ENCODE measurements at places on chromosomes 16 and 17.

- DNase-seq = no peak
Measured at GRCh38 chr17:18951941-18952842, at the start of gene SLC5A10. Gene SLC5A10 (plus strand): TSS chr17:18952165. CDS start chr17:18952206, 41 bp downstream.

DNA sequence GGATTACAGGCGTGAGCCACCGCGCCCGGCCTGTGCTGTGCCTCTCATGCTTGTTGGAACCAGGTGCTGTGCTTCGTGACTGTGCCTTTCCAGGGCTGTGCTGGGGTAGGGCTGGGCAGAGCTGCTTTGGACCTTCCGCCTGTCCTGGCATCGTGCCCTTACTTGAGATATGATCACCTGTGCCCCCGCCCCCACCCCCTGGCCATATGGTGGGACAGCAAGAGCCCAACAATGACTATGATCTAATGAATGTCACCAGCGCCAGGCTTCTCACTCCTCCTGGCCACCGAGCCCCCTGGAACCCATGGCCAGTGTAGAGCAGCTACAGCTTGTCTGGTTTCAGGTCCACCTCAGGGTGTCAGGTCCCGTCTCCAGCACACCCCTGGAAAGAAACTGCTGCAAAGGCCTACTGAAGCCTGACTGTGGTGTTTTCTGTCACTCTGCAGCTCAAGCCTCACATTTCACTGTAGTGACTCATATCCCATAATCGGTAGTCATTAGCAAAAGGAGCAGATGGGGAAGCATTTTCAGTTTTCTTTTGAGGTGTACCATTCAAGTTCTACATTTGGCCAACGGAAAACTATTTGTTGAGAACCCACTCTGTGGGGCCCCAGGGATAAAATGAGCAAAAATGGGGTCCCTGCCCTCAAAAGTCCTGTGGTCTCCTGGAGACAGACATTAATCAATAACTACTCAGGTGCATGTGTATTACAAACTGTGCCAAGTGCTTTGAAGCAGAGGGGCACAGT lies 22.1 kb downstream of the FCSK start:
- no peak for DNase-seq

GRCh38 chr16:71635632-71636031 lies 9.6 kb downstream of the MARVELD3 start:
- DNase-seq = no peak

- DNase-seq = no peak
Measured at GRCh38 chr16:89009343-89010209, 32.6 kb upstream of the CBFA2T3 start.

DNA sequence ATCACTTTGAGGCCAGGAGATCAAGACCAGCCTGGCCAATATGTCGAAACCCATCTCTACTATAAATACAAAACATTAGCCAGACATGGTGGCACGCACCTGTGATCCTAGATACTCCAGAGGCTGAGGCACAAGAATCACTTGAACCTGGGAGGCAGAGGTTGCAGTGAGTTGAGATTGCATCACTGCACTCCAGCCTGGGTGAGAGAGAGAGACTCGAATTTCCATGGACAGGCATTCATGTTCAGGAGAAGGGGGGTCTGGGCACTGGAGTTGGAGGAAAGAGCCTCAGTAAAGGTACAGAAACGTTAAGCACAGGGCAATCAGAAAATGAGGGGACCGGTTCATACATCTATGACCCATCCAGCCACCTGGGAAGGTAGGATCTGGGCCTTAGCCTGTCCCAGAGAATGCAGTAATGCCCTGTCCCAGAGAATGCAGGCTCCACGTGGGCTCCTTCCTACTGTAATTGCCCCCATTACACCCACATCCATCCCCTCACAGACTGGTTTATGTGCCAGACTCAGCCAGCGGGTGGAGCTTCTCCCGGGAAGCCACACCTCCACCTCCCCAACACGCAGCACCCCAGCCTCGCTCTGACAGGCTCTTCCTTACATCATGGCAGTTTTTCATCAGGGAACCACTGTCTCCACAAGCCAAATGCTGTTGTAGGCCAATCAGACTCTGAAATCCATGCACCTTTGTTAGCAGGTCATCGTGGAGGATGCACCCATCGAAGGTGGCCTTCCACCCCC lies 21.6 kb upstream of the ARL4D start:
- no peak for DNase-seq

DNA sequence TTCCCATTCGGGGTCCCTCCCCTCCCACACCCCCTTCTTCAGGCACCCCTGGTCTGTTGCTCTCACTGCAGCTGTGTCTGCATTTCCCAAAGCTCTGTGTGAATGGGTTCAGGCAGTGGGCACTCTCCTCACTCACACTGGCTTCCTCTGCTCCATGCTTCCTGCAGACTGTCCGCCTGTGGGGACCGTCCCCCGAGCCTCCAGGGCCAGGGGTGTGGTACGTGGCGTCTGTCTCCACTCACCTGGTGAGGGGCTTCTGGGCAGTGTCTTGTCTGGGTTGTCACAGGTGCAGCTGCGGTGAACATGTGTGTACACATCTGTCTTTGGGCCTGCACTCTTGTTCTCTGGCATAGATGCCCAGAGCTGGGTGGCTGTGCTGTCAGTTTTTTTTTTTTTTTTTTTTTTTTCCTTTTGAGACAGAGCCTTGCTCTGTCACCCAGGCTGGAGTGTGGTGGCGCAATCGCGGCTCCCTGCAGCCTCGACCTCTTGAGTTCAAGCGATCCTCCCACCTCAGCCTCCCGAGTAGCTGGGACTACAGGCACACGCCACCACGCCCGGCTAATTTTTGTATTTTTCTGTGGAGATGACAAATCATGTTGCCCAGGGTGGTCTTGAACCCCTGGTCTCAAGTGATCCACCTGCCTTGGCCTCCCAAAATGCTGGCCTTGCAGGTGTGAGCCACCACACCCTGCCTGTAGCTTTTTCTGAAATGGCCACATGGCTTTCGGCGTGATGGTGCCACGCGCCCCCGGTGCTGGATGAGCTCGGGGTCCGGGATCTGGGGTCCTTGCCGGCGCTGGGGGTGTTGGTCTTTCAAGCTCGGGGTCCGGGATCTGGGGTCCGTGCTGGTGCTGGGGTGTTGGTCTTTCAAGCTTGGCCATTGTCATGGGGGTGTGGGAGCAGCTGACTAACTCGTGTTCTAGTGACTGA lies 56.5 kb upstream of the ZNF750 start:
- no peak for DNase-seq

DNA sequence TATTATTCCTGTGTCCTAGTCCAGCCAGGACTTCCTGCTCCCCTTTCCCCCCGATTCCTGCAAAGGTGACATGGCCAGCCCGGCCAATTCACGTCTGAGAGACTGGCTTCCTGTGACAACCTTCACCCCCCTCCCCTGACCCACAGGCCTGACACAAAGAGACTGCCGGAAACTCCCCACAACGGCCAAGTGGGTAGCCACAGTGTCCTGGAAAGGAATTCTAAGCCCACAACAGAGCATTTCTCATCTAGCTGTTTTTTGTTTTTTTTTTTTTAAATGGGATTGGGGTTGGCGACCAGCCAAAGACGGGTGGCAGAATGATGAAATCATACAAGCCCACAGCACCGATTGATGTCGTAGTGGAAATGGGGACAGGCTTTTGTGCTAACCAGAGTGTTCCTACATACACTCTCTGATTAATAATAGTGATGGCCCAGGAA lies 2.8 kb upstream of the XAF1 start:
- DNase-seq = peak; percentile 30

GRCh38 chr17:33076979-33077378 lies 85.3 kb downstream of the SPACA3 start:
- DNase-seq = no peak

- DNase-seq = no peak
Measured at GRCh38 chr17:4605826-4606225, 21.5 kb downstream of the SMTNL2 start.

- DNase-seq = no peak
Measured at GRCh38 chr17:1047879-1048470, 51.0 kb downstream of the TIMM22 start.

DNA sequence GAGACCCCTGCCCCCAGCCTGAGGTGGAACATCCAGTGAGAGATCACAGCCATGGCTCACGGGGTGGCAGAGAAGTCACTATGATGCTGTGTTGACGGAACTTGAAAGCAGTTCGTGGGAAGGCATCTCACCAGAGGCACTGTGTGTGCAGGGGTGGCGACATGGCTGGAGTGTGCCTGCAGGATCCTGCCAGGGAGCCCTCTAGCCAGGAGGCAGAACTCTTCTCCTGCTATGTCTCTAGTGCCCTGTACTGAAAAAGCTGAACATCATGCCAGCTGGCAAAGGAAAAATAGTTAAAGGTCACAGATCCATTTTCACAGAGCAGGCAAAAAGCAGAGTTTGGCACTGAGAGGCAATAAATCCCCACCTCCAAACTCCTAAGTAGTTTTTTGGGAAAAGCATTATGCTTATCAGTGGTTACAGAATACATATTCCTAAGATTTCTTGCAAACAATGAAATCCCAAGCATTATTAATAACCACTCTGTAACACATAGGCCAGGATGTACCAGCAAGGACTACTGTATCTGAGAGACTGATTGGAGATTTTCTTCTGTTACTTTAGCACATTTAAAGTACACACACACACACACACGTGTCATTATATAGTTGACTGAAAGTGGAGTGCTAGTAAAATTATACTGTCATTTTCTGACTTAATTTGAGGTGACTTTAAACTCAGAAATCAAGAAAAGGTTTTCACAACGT lies 36.8 kb downstream of the TNRC6C start:
- no peak for DNase-seq

GRCh38 chr17:353213-353837 lies 718 bp upstream of the RPH3AL start:
- DNase-seq = no peak

- no peak for DNase-seq
Measured at GRCh38 chr16:83296505-83296904, 511.3 kb upstream of the HSBP1 start.

- no peak for DNase-seq
Measured at GRCh38 chr16:31181102-31181830, 1.3 kb downstream of the FUS start.

DNA sequence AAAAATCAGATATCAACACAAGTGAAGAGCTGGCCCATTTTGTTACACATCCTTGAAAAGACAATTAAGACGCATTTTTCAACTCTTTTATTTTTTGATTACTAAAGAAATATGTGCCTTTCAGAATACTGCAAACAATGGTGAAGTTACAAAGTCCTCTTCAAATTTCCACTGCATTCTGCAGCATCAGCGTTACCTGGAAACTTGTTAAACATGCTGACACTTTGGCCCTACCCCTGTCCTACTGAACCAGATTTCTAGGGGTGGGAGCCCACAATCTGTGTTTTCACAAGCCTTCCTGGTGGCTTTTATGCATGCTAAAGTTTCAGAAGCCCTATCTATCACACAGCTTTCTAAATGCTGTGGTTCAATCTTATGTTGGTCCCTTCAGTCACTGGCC lies 4.5 kb upstream of the CCL14 start:
- no peak for DNase-seq

GRCh38 chr16:23240994-23241393 lies 58.4 kb downstream of the SCNN1G start:
- no peak for DNase-seq

- no peak for DNase-seq
Measured at GRCh38 chr17:49687878-49688491, 10.1 kb upstream of the SPOP start.

GRCh38 chr17:78925234-78925633 lies at the start of gene TIMP2:
Gene TIMP2 (minus strand): TSS chr17:78925387. CDS start chr17:78925088, 299 bp downstream.
- peak; percentile 45 for DNase-seq

DNA sequence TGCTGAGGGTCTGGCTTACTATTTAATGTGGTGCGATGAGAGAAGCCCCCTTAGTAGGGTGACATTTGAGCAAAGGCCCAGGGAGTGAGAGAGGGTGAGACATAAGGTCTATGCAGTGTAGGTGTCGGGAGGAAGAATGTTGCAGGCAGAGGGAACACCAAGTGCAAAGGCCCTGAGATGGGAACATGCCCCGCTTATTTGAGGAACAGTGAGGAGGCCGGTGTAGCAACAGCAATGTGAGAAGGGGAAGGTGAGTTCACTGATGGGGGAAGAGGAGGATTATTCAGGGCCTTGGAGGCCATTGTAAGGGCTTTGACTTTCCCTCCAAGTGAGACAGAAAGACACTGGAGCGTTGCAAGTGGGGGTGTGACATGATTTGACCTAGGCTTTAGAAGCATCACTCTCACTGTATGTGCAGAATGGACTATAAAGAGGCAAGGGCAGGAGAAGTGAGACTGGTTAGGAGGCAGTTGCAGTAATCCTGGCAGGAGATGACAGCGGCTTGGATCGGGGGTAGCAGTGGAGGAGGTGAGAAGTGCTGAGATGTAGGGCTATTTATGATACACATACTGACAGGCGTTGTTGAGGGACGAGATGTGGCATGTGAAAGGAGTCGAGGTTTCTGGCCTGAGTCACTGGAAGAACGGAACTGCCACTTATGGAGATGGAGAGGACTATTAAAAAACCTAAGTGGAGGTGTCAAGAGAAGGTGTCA lies 145.3 kb downstream of the SPECC1 start:
- DNase-seq = no peak

DNA sequence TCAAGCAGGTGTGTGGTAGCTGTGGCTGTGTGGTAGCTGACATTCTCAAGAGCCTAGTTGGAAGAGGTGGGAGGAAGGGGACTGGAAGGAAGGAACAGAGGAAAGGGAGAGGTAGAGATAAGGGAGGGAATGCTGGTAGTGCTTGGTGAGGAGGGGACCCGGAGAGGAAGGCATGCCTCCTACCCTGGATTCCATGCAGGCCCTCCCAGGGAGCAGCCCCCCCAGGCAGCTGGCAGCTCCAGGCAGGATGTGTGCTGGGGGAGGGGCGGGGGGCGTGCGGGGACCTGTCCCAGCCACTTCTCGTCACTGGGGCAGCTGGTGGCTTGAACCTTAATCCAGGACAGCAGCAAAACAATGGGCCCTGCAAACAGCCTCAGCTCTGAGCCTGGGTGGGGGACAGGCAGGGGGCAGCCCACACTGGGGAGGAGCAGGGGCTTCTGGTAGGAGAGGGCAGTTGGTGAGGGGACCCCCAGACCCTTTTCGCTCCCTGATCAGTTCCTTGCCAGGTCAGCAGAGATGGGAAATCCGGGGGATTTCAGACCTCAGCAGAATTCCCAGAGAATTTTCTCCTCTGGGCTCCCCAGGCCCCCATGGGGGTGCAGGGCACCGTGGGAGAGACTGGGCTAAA lies 27.1 kb downstream of the ARHGAP23 start:
- no peak for DNase-seq

Data from activated gamma-delta T cell treated with anti-CD3 and anti-CD28 coated beads, Interleukin-2, amount 50 U/mL, for 16 hours (primary cell).